ENCODE measurements at places on chromosomes 4 and X.

DNA sequence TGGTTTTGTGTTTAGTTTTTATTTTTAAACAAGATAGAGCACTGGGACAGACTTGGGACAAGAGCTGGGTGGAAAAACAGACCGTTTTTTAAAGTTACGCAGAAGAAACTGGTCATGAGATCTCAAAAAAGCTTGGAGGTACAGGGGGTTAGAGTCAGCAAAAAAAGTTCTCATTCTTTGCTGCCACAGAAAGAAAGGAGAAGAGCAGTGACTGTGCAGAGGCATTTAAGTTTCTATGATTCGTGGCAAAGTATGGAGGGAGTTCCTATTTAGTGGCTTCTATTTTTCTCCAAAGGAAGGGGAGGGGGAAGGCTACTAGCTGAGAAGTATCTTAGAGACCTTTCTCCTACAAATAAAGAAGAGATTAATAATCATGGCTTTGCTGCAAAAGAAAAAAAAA is 68.3 kb downstream of the MANBA start:
- no peak for DNase-seq

DNA sequence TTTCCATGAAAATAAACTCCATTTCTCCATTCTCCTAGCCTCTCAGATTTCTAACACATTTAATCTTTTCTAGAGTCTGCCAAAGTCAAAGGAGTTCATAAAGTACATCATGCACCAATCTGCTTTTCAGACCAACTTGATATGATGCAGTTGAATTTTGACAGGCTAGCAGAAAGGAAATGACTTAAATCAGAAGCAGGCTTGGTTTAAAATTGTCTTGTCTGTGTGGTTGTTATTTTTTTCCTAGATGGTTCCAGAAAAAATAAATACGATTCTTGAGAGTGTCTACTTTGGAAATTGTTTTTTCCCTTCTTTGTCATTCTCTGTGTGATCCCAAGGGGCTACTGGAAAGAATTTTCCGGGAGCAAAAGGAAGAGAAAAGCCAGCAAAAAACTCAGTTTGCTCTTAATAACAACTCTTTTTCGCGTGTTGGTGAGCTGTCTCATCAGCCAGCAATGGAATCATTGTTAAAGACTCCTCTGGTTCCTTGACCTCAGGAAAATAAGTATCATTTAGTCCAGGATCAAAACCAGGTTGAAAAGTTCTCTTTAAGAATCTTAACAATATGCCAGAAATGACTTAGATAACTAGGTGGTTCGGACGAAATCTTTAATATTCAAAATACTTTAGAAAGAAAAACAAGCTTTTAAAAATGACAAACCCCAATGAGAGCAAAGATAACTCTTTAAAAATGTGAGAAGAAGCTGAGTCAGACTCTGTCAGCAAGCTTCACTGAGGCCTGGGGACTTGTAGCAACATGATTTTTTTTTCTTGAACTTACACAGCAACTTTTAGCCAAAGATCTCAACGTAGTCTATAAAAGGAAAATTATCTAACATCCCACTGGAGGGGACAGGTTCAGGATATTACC is 49.7 kb upstream of the GAB1 start:
- DNase-seq, result no peak

DNA sequence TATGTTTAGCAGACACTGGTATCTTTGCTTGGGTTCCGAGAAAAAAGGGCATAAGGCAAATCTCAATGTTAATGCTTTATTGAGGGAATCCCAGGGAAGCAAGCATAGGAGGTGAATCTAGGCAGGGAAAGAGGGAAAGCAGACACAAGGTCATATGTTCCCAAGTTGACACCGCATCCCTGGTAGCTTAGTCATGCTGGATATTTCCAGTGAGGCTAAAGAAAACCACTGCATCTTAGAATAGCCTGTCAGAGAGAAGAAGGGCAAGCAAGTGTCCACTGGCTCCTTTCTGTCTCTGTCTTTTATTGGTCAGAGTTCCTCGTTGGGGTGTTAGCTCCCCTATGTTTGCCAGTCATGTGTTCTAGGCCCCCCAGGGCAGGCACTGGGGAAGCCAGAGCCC is 104.7 kb downstream of the NKX6-1 start:
- DNase-seq, result no peak

DNA sequence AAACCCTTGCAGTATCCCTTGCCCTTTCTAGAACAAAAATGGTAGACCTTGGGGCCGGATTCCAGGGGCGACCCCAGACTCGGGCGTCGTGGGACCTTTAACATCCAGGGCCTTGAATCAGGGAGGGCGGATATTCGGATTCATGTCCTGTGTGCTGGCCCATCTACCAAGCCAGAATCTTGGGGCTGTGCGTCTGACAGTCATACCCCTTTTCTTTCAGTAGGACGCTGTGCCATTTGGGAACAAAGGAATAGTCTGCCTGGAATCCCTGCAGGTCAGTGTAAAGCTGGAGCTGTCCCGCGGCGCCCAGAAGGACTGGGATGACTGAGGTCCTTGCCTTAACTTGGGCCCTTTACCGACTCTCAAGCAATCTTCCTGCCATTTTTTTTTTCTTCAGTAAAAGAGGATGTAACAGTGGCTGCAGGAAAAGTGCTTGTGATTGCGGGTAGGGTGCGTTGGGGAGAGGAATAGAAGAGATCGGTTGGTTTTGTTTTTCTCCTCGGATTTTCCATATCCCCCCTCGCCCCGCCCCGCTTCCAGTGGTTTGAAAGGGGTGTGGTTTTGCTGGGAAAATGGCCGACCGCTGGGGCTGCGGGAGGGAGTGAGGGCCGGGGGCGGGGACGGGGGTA is 518 bp downstream of the ARMCX1 start:
- peak; percentile 33 for DNase-seq

DNA sequence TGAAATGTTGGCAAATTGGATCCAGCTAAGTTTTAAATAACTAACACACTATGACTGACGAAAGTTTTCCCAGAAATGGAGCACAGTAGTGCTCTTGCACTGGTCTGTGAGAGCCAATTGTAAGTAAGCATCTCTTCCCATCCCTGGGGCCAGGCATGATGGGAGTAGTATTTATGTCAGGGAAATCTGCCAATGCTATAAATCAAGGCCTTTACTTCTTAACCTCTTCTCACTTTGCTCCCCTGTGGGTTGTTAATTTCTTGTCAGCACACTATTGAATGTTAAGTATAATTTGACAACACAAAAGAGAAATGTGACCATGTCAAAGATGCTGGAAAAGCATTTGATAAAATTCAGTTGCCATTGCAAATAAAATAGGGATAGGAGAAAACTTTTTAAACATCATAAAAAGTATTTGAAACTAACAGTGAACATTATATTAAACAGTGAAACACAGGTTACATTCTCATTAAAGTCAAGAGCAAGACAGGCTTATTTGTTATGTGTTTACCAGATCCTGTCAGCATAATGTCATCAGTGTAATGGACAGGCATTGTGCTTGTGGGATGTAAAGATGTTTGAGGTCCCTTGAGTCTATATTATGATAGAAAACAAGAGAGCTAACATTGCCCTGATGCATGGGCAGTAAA is 5.0 kb downstream of the F8A1 start:
- no peak for DNase-seq

DNA sequence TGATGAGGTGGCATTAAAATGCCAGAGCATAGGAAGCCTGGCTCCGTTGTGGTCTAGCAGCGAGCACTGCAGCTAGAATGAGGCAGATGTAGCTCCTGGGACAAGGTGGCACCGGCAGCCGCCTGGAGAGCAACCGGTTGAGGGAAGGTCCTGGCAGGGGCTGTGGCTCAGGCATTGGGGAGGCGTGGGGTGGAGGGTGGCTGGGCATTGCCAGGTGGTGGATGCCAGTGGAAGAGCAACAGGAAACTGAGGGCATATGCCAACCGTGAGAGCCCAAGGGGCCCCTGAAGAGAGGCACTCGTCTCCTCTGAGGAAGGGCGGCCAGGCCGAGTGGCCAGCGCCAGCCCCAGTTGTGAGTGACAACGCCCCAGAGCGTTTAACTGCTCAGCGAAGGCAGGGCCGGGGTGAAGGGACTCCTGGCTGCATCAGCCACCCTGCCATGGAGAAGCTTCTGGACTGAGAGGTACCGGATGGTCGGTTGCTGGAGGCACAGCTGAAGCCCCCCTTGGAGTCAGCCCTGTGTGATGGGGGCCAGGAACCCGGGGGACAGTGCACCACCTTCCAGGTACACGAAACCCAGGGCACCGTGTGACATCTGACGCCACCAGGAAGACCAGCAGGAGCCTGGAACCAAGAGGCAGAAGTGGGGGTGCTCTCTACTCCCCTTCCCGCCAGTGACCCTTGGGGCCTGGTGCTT is 13.2 kb upstream of the PDE6B start:
- no peak for DNase-seq

- DNase-seq, result no peak
These were observed 3.6 kb downstream of the IRF2 start for GRCh38 chr4:184470785-184471110.

DNA sequence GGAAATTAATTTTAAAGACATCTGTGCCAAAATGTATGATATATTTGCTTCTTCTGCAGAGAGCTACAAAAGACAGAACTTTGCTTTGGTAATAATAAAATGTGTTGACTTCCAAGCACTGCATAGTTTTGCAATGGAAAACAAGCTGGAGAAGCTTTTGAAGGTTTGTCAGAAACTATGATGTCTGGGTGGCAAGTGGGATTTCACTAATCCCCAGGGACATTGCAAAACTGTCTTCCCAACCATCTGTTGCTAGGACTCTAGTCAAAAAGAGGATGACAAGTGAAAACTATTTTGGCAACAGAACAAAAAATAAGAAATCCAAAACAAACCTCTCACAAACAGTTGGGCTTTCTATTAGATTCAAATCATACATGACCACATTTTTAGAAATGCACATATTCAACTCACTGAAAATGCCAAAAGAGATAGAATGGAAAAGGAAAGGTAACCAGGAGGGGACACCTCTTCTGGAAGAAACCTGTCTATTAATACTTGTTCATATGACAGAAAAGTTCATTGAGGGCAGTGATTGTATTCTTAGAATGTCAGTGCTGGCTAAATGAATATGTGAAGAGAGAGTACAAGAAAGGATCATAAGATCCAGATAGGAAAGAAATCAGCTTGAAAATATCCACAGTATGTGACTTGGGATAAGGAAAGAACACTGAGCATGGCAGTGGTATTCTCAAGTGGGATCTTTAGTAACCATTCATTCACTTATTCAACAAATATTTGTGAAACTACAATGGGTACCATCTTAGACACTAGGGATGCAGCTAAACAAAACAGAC is 228.0 kb downstream of the RASL11B start:
- peak; percentile 2 for DNase-seq

DNA sequence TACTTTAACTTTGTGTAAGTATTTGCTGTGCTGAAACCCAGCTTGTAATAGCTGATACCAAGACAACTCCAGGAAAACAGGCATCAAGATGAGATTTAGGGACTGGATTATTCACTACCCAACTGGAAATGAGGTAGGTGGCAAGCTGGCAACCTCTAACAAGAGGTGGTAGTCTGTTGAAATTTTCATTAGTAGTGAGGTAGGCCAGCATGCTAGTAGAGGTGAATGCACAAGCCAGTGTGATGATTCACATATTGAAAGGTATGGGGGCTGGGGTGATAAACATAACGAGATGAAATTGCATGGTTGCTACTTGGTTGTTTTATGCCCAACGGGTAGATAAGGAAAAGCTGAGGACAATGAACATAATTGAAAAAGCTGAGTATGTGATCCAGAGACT is 8.5 kb upstream of the TMPRSS11D start:
- DNase-seq, result no peak

- DNase-seq, result no peak
These were observed 2725.5 kb downstream of the ARAP2 start for GRCh38 chr4:33518856-33519255.

GRCh38 chr4:11436084-11436483 is 7.4 kb upstream of the HS3ST1 start:
- no peak for DNase-seq

DNA sequence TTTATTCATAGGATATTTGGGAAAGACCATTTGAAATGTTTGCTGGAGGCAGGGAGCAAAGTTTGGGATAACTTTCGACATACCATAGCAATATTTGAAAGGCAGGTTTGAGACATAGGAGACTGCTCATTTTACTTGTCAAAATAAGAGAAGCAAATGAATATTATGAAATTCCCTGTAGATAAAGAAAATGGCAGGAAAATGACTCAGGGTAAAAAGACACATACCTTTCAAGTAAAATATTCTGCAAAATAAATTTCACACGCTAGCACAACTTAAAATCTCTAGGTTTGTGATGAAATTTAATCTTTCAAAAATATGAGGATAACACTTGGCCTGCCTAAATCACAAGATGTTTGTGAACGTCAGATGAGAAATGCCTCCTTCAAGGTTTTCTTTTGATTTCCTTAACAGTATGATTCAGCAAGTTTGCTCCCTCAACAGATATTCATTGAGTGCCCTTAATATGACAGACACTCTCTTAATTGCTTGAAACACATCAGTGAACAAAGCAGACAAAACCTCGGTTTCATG is 6.6 kb downstream of the TMEM156 start:
- no peak for DNase-seq

DNA sequence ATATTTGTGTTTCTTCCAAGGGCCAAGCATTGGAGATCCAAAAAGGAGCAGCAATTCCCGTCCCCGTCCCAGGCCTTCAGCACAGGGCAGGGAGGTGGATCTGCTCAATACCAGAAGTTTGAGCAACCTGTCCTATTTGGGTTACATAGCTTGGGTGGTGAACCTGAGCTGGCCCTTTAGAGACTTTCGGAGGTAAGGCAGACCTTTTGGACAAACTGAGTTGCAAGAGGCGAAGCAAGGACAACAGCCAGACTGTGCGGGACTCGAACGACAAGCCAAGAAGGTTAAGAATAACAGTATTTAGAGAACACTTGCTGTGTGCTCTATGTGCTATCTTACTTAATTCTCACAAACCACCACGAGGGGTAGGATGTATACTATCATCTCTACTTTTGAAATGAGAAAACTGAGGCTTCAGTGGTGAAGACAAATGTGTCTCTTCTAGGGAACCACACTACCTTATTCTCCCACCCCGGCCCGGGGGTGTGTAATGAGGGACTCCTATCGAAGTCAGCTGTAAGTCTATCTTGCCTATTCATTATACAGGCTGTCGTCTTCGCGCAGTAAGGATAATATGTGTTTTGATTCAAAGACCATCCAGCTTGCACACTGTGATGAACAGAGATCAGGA is 1.3 kb downstream of the NOP14 start:
- no peak for DNase-seq

DNA sequence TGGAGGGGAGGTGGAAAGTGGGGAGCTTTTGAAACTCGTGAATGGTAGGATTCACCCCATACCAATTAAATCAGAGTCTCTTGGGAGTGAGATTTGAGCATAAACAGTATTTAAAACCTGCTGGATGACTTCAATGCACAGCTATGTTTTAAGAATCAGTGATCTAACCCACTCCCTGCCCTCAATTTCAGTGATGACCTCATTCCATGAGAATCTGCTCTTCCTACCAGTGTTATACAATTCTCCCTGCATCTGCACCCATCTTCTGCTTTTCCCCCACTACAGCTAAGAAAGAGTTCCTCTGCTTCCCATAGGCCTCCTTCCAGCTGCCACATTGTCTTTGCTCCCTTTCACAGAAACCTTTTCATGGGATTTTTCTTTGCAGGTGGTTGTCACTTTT is 18.3 kb upstream of the H2AZ1 start:
- no peak for DNase-seq

- DNase-seq, result no peak
These were observed 388.7 kb downstream of the PCDH10 start for GRCh38 chr4:133537780-133538281.

- no peak for DNase-seq
These were observed 18.2 kb downstream of the SH3RF1 start for GRCh38 chr4:169252339-169253112.
